IMR-90 (cell line): ENCODE measurements at places on chromosomes 7 and 10. TPM values are rescaled to one million over a fixed set of nuclear protein-coding genes. Genes with fewer than 3 reads are reported as not detected.

- H3K4me3 ChIP-seq = no peak overlapping the region
- peaks cover 33% of the 10 kb centered on the region for H3K36me3 ChIP-seq
Measured at GRCh38 chr10:99742701-99743100, 10.7 kb downstream of the CUTC start.

GRCh38 chr10:100890141-100890672, 22.6 kb upstream of the SLF2 start:
- H3K4me1 ChIP-seq = peaks cover 23% of the 10 kb centered on the region
- peak overlapping the region; percentile 80 for H3K27ac ChIP-seq
- no peaks in the 10 kb centered on the region for H3K36me3 ChIP-seq

DNA sequence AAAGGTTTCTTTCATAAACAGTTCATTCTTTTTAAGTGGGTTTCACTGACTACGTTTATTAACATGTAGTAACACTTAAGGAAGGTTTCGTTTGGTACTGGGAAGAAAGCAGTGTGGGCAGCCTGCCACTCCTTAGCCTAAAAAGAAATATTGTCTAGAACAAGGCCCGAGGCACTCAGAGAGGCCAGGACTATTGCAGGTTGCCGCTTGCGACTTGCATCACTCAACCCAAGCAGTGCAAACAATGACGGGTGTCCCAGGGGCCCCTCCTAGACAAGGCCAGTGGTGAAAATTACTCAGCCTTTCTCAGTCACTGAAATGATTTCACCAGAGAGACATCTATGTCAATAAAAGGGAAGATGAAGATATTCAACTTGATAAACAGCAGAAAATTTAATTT, 243.9 kb downstream of the SNX13 start:
- H3K36me3 ChIP-seq = no peaks in the 10 kb centered on the region
- H3K4me3 ChIP-seq = no peak overlapping the region
- peaks cover 6% of the 10 kb centered on the region; the same call in 1 of the 2 replicates for H3K4me1 ChIP-seq
- peak; percentile 87 for DNase-seq

GRCh38 chr7:137942484-137943115, 59.3 kb downstream of the CREB3L2 start:
- peaks cover 26% of the 10 kb centered on the region for H3K4me1 ChIP-seq
- H3K4me3 ChIP-seq = no peak overlapping the region
- DNase-seq = peak; percentile 48
- peaks cover 7% of the 10 kb centered on the region for H3K36me3 ChIP-seq

DNA sequence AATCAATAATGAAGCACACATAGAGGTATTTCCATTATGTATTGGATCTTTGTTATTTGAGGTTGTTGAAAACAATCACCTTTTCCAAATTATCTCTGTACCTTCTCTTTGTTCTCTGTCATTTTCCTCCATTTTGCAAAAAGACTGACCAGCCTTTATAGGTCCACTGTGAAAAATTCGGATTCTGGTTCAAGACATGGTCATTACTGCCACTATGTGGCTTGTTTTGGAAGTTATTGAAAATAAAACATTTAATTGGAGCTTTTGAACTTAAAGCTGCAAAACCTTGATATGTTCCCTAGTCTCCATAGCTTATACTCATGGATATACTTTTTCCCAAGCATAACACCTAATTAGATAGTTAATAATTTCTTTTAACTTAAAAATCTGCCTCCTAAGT, 1094.4 kb downstream of the NRG3 start:
- DNase-seq = peak; percentile 4
- no peak overlapping the region for H3K4me3 ChIP-seq
- H3K27ac ChIP-seq = no peak overlapping the region
- H3K27me3 ChIP-seq = no peaks in the 10 kb centered on the region

DNA sequence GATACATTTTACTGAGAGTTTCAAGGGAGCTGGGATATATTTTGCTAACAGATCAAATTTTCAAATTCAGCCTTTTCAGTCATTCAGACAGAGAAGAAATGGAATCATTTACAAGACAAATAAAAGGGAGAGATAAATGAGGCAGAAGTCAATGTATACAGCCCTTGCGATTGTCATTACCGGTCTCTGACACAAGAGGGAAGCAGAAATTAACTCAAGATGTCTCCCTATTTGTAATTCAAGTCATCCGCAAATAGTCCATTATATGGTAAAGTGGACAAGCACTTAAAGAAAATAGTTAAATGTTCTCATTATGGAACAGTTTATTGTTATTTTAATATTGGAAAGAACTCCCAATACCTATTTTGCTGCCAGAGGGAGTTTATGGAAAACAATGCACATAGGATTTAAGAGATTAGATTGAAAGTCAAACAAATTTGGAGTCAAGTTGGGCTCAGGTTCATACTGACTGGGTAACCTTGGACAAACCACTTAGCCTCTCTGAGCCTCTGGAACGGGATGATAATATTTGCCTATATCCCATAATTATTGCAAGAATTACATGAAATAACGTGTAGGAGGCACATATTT, 89.3 kb upstream of the PRKCQ start:
- H3K27me3 ChIP-seq = no peaks in the 10 kb centered on the region; the same call in 1 of the 2 replicates
- DNase-seq = peak; percentile 73
- H3K27ac ChIP-seq = no peak overlapping the region
- H3K4me3 ChIP-seq = no peak overlapping the region
- H3K36me3 ChIP-seq = no peaks in the 10 kb centered on the region

GRCh38 chr7:22329816-22330524, 27.0 kb downstream of the RAPGEF5 start:
- no peaks in the 10 kb centered on the region; the same call in none of the 2 replicates for H3K27me3 ChIP-seq
- H3K4me3 ChIP-seq = no peak overlapping the region
- no peak for DNase-seq

DNA sequence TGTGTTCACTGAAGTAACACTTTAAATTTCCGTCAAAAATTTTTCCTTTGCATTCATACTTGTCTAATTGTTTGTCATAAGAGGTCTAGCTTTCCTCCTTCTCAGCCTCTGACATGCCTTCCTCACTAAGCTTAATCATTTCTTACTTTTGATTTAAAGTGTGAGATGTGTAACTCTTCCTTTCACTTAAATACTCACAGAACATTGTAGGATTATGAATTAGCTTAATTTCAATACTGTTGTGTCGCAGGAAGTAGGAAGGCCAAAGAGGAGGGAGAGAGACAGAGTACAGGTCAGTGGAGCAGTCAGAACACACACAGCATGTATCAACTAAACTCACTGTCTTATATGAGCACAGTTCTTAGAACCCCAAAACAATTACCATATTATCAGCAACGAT, 99.0 kb downstream of the SRPK2 start:
- H3K27ac ChIP-seq = no peak overlapping the region
- no peak overlapping the region for H3K4me3 ChIP-seq
- H3K27me3 ChIP-seq = no peaks in the 10 kb centered on the region
- no peaks in the 10 kb centered on the region for H3K36me3 ChIP-seq
- no peak for DNase-seq

OR6V1 gene
- not detected in 2 replicates for total RNA-seq
